Activated T-cell treated with anti-CD3 and anti-CD28 coated beads, Interleukin-2, amount 50 U/mL, for 72 hours (primary cell): ENCODE measurements at places on chromosomes 2 and 18. TPM values are rescaled to one million over a fixed set of nuclear protein-coding genes. Genes with fewer than 3 reads are reported as not detected.

DNA sequence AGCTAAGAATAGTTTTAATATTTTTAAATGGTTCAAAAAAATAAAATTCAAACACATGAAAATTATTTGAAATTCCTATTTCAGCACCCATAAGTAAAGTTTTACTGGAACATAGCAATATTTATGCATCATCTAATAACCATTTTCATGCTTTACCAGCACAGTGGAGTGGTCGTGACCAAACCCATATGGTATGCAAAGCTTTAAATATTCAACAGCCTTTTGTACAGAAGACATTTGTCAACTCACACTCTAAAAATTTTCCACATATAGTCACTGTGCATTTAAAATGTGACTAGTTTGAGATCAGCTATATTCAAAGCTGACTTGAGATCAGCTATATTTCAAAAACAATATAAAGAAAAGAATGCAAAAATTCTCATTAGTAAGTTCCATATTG, 46.2 kb downstream of the PUM2 start:
- H3K4me3 ChIP-seq, result no peak overlapping the region
- DNase-seq, result no peak
- H3K4me1 ChIP-seq, result no peaks in the 10 kb centered on the region

DNA sequence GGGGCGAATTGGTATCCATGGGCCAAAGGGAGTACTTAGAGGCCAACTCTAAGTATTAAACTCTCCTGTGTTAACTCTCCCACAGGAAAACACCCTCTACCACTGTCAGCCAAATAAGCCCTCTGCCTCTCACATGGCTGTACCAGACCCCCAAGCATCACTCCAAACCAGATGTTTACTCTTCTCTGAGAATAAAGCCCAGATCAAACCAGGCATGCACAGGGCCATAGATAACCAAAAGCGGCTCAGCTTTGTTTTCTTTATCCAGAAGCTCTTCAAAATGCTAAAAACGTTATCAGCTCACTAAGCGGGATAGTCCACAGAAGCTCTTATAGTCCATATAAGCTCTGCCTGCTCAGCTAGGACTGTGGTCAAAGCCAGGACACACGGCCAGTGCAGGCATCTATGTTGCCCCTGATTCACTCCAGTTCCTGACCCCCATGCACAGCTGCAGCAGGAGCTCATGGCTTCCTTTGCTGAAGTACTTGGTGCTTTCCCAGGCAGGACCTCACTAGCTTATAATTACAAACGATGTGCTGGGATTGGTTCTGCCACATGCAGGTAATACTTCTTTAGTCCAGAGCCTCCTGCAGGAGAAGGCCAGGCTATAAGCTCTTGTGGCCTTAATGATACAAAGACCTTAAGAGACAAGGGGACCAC, 21.0 kb upstream of the SEMA4C start:
- H3K36me3 ChIP-seq, result no peaks in the 10 kb centered on the region
- DNase-seq, result no peak
- H3K27ac ChIP-seq, result no peak overlapping the region
- H3K4me1 ChIP-seq, result peaks cover 29% of the 10 kb centered on the region
- H3K4me3 ChIP-seq, result no peak overlapping the region

DNA sequence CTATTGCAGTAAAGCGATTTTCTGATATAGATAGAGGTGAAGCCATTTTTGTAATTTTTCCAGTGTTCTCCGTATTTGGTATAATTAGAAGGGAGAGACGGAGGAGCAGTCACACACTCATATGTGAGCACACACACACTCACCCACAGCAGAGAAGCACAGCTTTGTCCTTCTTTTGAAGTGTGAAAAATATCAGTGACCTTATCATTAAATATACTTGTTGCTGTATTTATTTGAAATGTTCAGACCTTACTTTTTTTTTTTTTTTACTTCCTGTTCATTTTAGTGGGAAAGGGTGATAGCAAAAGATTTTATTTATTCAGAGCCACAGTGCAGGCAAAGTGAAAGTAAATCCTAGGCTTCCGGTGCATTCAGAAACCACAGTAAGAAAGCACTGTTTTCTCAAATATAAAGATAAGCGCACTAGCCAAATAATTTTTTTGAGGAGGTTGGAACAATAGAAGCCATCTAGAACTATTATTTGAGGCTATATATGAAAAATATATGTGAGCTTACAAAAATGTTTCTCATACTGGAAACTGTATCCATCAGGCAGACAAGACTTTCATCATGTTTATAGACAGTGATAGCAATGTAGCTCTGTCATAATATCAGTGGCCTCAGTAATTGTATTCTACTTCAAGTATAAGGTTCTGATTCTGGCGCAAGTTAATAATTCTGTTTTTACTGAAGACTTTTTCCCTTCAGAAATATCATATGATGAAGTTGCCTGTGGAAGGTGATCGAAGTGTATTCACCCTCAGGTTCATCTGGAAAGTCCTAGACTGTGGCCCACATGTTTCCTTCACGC, 37.2 kb downstream of the TSHZ1 start:
- peak overlapping the region; percentile 99 for H3K27ac ChIP-seq
- H3K27me3 ChIP-seq, result no peaks in the 10 kb centered on the region

DNA sequence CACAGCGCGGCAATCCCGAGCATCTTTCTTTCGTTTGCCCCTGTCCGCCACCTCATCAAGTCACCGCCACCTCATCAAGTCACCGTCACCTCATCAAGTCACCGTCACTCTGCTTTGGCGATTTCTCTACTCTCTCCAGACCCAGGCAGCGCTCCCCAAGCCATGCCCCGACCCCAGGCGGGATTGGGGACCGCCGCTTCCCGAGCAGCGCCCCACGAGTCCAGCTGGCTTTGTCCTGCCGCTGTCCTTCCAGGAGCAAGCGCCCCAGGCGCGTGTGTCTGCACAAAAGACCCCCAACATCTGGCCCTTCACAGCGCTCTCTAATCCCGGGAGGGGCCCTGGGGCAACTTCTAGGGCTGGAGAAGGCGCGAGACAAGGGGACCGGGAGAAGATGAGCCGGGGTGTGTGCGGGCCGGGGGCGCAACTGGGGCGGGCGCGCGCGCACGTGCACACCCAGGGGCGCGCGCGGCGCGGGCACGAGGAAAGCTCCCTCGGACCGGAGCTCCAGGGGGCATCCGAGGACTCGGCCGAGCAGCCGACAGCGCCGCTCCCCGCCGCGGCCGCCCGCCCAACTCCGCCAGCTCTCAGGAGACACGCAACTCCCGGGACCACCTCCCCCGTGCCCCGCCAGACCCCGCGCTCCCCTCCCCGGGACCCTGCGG, 633 bp upstream of the RNF152 start:
- peaks cover 11% of the 10 kb centered on the region for H3K4me1 ChIP-seq
- peaks cover 53% of the 10 kb centered on the region for H3K27me3 ChIP-seq
- no peak overlapping the region for H3K27ac ChIP-seq
- peak overlapping the region; percentile 91 for H3K4me3 ChIP-seq
- peaks cover 2% of the 10 kb centered on the region for H3K36me3 ChIP-seq
- peak; percentile 48 for DNase-seq

DNA sequence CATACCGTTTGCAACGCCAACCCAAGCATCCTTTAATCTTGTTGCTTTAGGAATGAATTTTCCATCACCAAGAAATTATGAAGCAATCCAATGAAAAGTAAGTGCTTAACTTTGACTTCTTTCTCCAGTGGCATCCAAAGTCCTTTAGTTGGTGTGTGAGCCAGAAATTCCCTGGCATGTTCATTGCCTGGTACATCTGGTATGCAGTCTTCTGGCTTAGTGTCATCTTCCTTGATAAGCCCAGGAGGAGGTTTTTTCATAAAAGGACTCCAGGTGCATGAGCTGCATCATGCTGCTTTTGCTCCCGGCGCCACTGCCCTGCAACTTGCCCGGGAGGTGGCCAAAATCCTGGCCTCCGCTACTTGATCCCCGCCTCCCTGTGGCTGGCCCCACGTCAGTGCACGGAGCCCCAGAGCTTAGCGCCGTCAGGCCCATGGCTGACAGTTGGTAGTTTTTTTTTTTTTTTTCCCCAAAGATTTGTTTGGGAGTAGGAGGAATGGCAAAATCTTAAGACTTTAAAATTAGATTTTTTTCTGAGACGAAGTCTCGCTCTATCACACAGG, 58.7 kb downstream of the PUM2 start:
- H3K27ac ChIP-seq, result no peak overlapping the region
- H3K4me1 ChIP-seq, result peaks cover 6% of the 10 kb centered on the region
- H3K36me3 ChIP-seq, result peaks cover 30% of the 10 kb centered on the region

DNA sequence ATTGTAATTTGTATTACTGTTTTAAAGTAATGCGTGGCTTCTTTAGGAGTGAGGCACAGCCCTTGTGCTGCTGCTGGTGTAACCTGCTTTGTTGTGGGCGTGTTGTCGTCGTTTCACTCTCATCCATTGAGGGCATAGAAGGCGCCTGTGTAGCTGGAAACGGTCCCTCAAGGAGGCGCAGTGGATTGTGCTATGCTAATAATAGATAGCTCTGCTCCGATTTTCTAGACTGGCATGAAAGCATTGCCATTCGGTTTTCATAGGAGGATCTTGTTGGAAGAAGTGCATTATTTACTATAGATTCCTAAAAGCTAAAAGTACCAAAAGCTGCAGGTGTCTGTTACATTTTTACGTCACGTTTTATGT, 17.9 kb downstream of the RAB12 start:
- no peak overlapping the region for H3K4me3 ChIP-seq
- H3K27me3 ChIP-seq, result no peaks in the 10 kb centered on the region
- DNase-seq, result no peak
- H3K27ac ChIP-seq, result no peak overlapping the region

- no peak for DNase-seq
- no peaks in the 10 kb centered on the region for H3K27me3 ChIP-seq
- no peak overlapping the region for H3K4me3 ChIP-seq
- H3K36me3 ChIP-seq, result no peaks in the 10 kb centered on the region
- no peak overlapping the region for H3K27ac ChIP-seq
Measured at GRCh38 chr18:24809173-24809950, 348.9 kb downstream of the HRH4 start.

DNA sequence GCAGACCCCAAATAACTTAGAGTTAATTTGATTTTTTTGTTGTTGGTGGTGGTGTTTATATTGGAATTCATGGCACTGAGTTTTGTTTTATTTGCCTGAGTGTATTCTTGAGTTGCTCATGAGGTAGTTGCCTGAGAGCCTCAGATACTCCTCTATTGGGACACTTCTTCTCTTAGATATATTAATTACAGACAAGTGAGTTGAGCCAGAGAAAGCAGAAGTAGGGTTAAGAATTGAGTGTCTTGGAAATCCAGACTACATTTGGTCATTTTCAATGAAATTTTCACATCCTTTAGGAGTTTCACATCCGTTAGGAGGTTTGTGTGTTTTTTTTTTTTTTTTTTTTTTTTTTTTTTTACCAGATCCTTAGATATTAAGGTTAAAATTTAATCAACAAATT, 29.0 kb downstream of the FMNL2 start:
- no peak overlapping the region for H3K4me3 ChIP-seq
- DNase-seq, result no peak
- H3K27ac ChIP-seq, result no peak overlapping the region

- peak; percentile 9 for DNase-seq
- no peaks in the 10 kb centered on the region for H3K27me3 ChIP-seq
- no peak overlapping the region for H3K27ac ChIP-seq
Measured at GRCh38 chr2:152594022-152594766, 123.1 kb downstream of the PRPF40A start.

DNA sequence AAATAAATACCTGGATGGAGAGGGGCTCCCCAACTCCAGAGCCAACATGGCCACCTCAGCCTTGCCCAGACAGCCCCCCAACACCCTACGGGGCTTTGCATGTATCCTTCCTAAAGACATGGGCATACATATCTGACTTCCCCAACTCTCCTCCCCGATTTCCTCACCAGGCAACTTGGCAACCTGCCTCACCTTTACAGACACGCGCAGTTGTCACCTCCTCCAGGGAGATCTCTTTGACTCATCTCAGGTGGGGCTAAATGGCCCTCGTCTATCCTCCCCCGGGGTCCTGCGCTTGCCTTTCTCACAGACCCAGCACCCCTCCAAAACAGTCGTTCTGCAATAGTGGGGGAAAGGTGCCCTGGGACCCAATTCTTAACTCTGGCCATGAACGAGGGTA, 10.6 kb upstream of the BIN1 start:
- no peak overlapping the region for H3K27ac ChIP-seq
- no peak for DNase-seq
- H3K36me3 ChIP-seq, result no peaks in the 10 kb centered on the region
- H3K27me3 ChIP-seq, result no peaks in the 10 kb centered on the region
- H3K4me3 ChIP-seq, result no peak overlapping the region

GRCh38 chr18:3358310-3358709, 91.7 kb upstream of the TGIF1 start:
- H3K27ac ChIP-seq, result no peak overlapping the region
- peaks cover 29% of the 10 kb centered on the region for H3K4me1 ChIP-seq
- no peak overlapping the region for H3K4me3 ChIP-seq
- no peaks in the 10 kb centered on the region for H3K27me3 ChIP-seq
- DNase-seq, result no peak
- no peaks in the 10 kb centered on the region for H3K36me3 ChIP-seq

DNA sequence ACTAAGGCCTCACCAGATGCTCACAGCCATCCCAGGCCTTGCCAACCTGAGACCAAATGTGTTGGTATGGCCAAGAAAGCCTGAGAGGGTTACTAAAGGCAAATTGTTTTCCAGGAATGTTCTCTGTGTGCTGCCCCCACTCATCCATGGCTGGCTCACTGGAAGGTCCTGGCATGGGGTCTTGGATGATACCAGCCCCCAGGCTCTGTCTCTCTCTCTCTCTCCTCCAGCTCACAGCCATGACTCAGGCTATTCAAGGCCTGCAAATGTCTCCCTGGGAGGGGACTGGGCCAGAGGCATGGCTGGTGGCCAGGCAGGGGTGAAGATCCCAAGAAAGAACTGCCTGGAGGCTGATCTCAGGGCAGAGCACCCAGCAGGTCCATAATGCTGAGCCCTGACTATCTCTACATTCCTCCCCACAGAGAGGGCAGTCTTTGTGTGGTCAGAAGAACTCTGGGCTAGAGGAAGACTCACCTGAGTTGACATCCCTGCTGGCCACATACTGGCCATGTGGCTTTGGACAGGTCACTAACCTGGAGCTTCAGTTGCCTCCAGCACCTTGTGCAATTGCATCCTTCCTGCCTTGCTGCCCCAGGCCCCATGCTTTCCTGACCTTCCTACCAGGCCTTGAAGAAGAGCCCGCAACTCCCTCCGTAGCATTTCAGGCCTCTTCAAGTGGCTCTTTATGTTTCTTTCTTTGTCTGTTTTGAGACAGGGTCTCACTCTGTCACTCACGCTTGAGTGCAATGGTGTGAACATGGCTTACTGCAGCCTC, 150.4 kb downstream of the ZFP36L2 start:
- DNase-seq, result no peak
- no peak overlapping the region for H3K4me3 ChIP-seq
- H3K4me1 ChIP-seq, result peaks cover 17% of the 10 kb centered on the region
- no peaks in the 10 kb centered on the region for H3K36me3 ChIP-seq

GRCh38 chr2:240865391-240865790, 3.2 kb upstream of the AGXT start:
- no peak for DNase-seq
- H3K4me1 ChIP-seq, result peaks cover 5% of the 10 kb centered on the region
- no peaks in the 10 kb centered on the region for H3K36me3 ChIP-seq
- no peaks in the 10 kb centered on the region for H3K27me3 ChIP-seq

CAB39 gene
- 149 TPM for total RNA-seq

FARP2 gene
- 30.8 TPM for total RNA-seq

CELF4 gene
- not detected for total RNA-seq

IL36B gene
- total RNA-seq, result not detected
